ENCODE measurements at places on chromosomes 13 and 19. TPM values are rescaled to one million over a fixed set of nuclear protein-coding genes. Genes with fewer than 3 reads are reported as not detected.
A peak's percentile ranks its signal among the peaks of the same experiment; 100 is the strongest.

Gene CCDC70
- not detected for total RNA-seq

DNA sequence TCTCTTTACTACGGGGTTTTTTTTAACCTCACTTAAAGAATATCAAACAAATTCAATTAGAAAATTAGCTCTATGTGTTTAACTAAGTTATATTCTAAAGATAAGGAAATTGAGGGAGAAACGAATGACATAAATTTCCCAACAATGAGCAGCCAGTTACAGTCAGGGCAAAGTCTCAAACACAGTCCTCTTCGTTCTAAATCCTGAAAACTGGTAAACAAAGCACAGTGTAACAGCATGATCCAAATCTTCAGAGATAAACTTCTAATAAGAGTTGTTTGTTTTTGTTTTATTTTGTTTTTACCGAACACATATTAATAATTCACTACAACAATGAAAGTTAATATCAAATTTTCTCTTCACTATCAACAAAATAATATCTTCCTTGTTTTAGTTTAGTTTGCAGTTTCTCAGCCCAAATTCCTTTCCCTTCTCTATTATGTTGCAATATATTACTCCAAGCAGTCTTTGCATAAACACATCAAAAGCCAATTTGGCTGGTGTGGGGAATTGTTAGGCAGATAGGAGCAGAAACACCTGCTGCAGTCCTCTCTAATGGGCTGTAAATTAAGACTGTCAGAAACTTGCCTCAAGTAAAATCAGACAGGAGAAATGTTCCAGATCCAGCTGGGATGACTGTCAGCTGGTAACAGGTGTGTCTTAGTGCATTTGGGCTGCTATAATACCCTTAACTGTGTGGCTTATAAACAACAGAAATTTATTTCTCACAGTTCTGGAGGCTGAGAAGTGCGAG lies 106.5 kb upstream of the SGCG start:
- H3K4me3 ChIP-seq, result no peak overlapping the region
- no peaks in the 10 kb centered on the region for H3K36me3 ChIP-seq
- no peaks in the 10 kb centered on the region for H3K27me3 ChIP-seq
- no peak for DNase-seq

Gene GSX1
- not detected for total RNA-seq

Gene TMC4
- total RNA-seq, result 3.1 TPM

GRCh38 chr19:3983936-3984583 lies 1.2 kb downstream of the EEF2 start:
- H3K4me1 ChIP-seq, result peaks cover 24% of the 10 kb centered on the region
- H3K36me3 ChIP-seq, result peaks cover 3% of the 10 kb centered on the region
- H3K27me3 ChIP-seq, result no peaks in the 10 kb centered on the region
- H3K4me3 ChIP-seq, result peak overlapping the region; percentile 95
- peak overlapping the region; percentile 95 for H3K27ac ChIP-seq

GRCh38 chr13:42649831-42650230 lies 75.9 kb downstream of the TNFSF11 start:
- no peak overlapping the region for H3K27ac ChIP-seq
- no peak overlapping the region for H3K4me3 ChIP-seq
- H3K4me1 ChIP-seq, result no peaks in the 10 kb centered on the region
- peaks cover 51% of the 10 kb centered on the region for H3K27me3 ChIP-seq
- H3K36me3 ChIP-seq, result no peaks in the 10 kb centered on the region
- no peak for DNase-seq

Gene WTIP
- total RNA-seq, result 0.08 TPM

Gene PROZ
- total RNA-seq, result not detected

DNA sequence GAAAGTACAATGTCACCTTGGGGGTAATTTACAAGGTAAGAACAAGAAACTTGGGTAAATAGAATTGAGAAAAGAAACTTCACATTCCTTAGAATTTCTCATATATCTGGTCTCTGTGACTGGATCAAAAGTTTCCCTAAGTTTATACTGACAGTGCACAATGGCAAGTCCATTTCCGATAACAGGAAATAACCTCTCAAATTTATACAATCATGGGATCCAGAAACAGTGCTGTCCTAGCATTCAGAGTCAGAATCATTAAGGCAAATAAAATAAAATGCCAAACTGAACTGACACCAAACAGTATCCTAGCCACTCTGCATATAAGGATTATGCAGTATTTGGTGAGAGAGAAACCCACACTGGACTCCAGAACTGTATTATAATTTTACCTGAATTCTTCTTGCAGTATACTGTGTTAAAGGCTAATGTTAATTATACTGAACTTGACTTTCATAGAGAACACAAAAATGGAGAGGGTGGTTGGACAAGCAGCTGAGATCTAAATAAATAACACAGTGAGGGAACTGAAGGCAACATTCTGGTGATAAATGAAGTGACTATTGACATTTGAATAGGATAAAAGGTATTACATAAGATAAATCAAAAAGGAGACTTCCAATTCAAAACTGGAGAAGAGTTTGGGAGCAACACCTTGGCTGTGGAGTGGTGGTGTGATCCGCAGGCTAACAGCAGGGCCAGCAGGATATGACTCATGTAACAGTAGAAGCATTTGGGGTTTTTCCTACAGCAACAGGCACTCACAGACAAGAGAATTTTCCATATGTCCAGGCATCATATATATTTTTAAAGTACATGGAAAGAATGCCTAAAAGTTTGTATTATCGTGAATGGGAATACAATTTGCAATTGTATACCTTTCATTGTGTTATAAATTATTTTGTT lies 932.5 kb upstream of the MIR17HG start:
- no peak for DNase-seq
- H3K27me3 ChIP-seq, result no peaks in the 10 kb centered on the region
- no peak overlapping the region for H3K27ac ChIP-seq
- no peaks in the 10 kb centered on the region for H3K36me3 ChIP-seq
- H3K4me1 ChIP-seq, result no peaks in the 10 kb centered on the region

DNA sequence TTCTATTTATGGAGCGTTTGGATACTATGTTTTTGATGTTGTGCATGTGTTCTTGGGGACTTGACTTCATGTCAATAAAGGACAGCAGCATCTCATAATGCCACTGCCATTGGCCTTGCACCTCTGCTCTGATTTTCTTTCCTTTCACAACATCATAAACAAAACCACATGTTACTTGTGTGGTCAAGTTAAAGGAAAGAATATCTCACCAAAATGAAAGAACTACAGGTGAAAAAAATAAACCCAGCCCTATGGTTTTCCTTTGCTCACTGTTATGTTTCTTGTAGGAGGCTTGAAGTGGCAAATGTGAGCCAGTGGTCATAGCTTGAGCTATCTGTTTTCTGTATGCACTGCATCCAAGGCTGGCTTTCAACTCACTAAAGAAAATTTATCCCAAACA lies 240.4 kb downstream of the KCNRG start:
- H3K27me3 ChIP-seq, result no peaks in the 10 kb centered on the region
- H3K36me3 ChIP-seq, result peaks cover 5% of the 10 kb centered on the region
- peak overlapping the region; percentile 55 for H3K4me3 ChIP-seq
- H3K4me1 ChIP-seq, result peaks cover 39% of the 10 kb centered on the region
- no peak for DNase-seq

- H3K4me1 ChIP-seq, result peaks cover 22% of the 10 kb centered on the region
- no peaks in the 10 kb centered on the region for H3K36me3 ChIP-seq
- peak overlapping the region; percentile 97 for H3K27ac ChIP-seq
- no peaks in the 10 kb centered on the region for H3K27me3 ChIP-seq
- peak overlapping the region; percentile 76 for H3K4me3 ChIP-seq
These were observed 2.2 kb downstream of the MAP2K7 start for GRCh38 chr19:7905859-7906258.
